T-cell (primary cell): ENCODE measurements at places on chromosomes 12 and 14.

GRCh38 chr14:22644305-22644635 lies at the start of gene OR6J1:
Gene OR6J1 (minus strand): TSS chr14:22644352. CDS start chr14:22634811, 9,541 bp downstream.
- H3K4me3 ChIP-seq: no peak within 1 kb of the TSS
- no peaks in the 10 kb centered on the region for H3K36me3 ChIP-seq
- H3K4me1 ChIP-seq: no peaks in the 10 kb centered on the region
- no peak within 1 kb of the TSS for H3K27ac ChIP-seq

DNA sequence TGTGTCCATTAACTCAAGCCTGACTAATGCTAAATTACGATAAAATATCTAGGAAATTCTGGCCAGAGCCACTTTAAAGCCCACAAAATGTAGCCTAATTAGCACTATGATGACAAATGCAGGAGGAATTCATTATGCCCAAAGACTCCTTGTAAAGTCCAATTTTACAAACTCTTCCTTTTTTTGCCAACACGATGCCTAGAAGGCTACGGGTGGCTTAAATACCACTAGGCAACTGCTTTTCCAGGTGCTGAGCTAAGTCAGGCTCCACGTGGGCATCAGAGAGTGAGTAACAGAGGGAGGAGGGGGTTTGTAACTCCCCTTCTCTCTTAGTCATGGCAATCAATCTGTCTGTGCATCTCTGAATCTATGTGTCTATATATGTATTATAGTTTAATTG lies 172.4 kb upstream of the NTF3 start:
- H3K4me1 ChIP-seq: no peaks in the 10 kb centered on the region
- H3K27ac ChIP-seq: no peak overlapping the region
- DNase-seq: no peak
- no peaks in the 10 kb centered on the region for H3K36me3 ChIP-seq
- H3K4me3 ChIP-seq: no peak overlapping the region

DNA sequence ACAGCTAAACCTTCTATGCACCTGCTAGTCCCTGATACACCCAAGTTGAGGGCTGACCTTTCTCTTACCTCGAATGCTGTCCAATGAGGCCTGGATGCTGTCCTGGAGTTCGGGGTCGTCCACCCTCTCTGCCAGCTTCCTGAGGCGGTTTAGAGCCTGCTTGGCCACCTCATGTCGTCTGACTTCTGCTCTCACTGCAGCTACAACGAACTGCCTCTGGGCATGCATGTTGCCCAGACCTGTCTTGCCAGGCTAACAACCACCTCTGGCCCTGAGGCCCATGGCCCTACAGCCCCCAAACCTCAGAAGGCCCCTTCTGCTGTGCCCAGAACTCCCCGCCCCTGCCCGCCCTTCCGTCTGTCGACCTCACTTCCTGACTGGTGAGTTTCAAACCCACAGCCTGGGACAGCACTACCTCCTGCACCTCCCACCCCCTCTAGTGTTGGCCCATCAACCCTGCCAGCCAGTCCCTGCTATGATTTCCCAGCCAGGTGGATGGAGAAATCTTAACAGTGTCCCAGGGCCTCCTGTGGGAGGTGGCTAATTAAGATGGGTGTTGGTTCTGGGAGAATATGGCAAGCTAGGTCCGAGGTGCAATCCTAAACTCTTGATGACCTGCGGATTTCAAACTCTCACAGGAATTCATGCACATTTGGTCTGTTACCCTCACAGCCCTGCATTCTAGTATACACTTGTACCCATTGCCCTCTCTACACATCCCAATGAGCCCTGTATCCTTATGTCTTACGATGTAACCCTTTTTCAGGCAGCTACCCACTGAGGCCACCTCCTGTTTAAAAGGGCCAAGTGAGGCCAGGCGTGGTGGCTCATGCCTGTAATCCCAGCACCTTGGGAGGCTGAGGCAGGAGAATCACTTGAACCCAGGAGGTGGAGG lies 2.7 kb upstream of the TSPAN31 start:
- H3K36me3 ChIP-seq: peaks cover 22% of the 10 kb centered on the region
- peaks cover 38% of the 10 kb centered on the region for H3K4me1 ChIP-seq
- H3K4me3 ChIP-seq: peak overlapping the region; percentile 67
- DNase-seq: peak; percentile 77
- H3K27ac ChIP-seq: peak overlapping the region; percentile 84

DNA sequence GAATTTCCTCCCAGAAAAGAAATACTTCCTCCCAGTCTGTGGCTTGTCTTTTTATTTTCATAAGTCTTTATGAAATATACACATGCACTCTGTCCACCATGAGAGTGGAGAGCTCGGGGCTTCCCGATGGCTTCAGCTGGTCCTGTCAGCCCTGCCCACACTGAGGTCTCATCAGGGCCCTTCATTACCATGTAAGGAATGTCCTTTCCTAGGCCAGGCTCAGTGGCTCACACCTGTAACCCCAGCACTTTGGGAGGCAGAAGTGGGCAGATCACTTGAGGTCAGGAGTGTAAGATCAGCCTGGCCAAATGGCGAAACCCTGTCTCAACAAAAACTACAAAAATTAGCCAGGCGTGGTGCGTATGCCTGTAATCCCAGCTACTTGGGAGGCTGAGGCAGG lies 77.0 kb downstream of the CPSF2 start:
- DNase-seq: no peak
- H3K36me3 ChIP-seq: no peaks in the 10 kb centered on the region
- H3K4me1 ChIP-seq: no peaks in the 10 kb centered on the region
- H3K27me3 ChIP-seq: peaks cover 9% of the 10 kb centered on the region
- H3K27ac ChIP-seq: no peak overlapping the region

GRCh38 chr14:53606203-53606602 lies 350.4 kb downstream of the BMP4 start:
- H3K36me3 ChIP-seq: no peaks in the 10 kb centered on the region
- H3K4me3 ChIP-seq: no peak overlapping the region
- H3K27ac ChIP-seq: no peak overlapping the region
- H3K27me3 ChIP-seq: no peaks in the 10 kb centered on the region
- no peaks in the 10 kb centered on the region for H3K4me1 ChIP-seq
- DNase-seq: no peak

DNA sequence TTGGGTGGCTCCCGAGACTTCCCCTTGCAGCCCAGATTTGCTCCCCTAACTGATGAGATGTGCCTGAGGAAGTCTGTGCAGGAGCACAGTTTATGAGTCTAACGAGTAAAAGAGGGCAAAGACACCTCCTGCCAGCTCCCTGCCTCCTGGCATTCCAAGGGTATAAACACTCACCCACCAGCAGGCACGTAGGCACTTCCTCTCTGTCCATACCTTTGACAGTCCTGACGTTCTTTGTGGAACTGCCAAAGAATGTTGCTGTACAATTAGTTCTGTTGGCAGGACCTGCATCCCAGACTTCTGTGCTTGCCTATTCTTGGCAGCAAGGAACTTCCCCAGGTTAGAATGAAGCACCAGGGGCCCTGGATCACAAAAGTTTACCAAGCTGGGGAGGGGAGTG lies 889.3 kb downstream of the BCL11B start:
- H3K4me1 ChIP-seq: no peaks in the 10 kb centered on the region
- no peak overlapping the region for H3K4me3 ChIP-seq
- no peak overlapping the region for H3K27ac ChIP-seq
- no peaks in the 10 kb centered on the region for H3K36me3 ChIP-seq
- H3K27me3 ChIP-seq: no peaks in the 10 kb centered on the region

GRCh38 chr12:99498756-99499155 lies 148.8 kb upstream of the GARIN6 start:
- H3K36me3 ChIP-seq: no peaks in the 10 kb centered on the region
- no peak overlapping the region for H3K4me3 ChIP-seq
- no peak overlapping the region for H3K27ac ChIP-seq
- no peaks in the 10 kb centered on the region for H3K27me3 ChIP-seq
- no peak for DNase-seq

DNA sequence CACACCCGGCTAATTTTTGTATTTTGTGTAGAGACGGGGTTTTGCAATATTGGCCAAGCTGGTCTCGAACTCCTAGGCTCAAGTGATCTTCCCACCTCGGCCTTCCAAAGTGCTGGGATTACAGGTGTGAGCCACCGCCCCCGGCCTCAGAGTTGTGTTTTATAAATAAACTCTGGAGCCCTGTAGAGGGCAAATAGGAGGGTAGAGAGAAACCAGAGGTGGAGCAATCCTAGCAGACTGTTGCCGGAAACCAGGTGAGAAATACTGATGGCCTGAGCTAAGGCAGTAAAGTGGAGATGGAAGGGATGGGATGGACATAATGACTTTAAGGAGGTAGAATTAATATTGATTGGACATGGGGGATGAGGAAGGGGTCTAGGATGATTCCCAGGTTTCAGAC lies 2.7 kb upstream of the HSD17B6 start:
- no peak overlapping the region for H3K4me3 ChIP-seq
- no peak overlapping the region for H3K27ac ChIP-seq
- no peaks in the 10 kb centered on the region for H3K4me1 ChIP-seq
- no peak for DNase-seq

GRCh38 chr12:112309797-112310196 lies 72.4 kb downstream of the HECTD4 start:
- no peak overlapping the region for H3K4me3 ChIP-seq
- H3K27me3 ChIP-seq: no peaks in the 10 kb centered on the region
- H3K27ac ChIP-seq: no peak overlapping the region
- no peaks in the 10 kb centered on the region for H3K4me1 ChIP-seq
- H3K36me3 ChIP-seq: peaks cover 7% of the 10 kb centered on the region
